ENCODE measurements at places on chromosomes 11 and 22.

GRCh38 chr11:95680169-95680929, 109.2 kb downstream of the FAM76B start:
- no peak for DNase-seq

DNA sequence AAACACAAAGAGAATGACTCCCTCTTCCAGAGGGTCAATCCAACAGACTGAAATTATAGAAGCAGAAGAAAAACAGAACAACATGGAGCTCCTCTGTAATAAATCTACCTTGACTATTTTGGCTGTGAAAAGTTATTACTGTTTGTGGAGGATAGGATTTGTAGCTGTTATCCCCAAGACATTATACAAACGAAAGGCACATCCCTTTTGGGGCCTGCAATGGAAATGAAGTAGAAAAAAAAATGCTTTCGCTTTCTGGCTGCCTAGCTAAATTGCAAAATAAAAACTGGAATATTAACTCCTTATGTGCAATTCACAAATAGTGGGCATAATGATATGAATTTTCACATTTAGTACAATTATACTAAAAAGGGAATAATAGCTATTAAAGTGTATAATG, 123.8 kb upstream of the CCDC179 start:
- DNase-seq: no peak

GRCh38 chr22:42811459-42811858, 45.6 kb downstream of the ARFGAP3 start:
- no peak for DNase-seq

- no peak for DNase-seq
These were observed 7.4 kb downstream of the CAPN5 start for GRCh38 chr11:77074205-77074604.

GRCh38 chr11:104897891-104898684, at the start of gene CASP12:
Gene CASP12 (minus strand): TSS chr11:104898460.
- no peak for DNase-seq

- DNase-seq: no peak
These were observed 99.0 kb downstream of the LARGE1 start for GRCh38 chr22:33821290-33821689.

- DNase-seq: peak; percentile 1
These were observed 66.8 kb downstream of the LARGE1 start for GRCh38 chr22:33853200-33854097.

GRCh38 chr11:36333897-36334296, 37.8 kb downstream of the PRR5L start:
- no peak for DNase-seq

Data from stimulated activated naive CD4-positive, alpha-beta T cell treated with Interleukin-2 at 50 U/mL for 16 hours (primary cell).